ENCODE measurements at places on chromosomes 11 and 22.

DNA sequence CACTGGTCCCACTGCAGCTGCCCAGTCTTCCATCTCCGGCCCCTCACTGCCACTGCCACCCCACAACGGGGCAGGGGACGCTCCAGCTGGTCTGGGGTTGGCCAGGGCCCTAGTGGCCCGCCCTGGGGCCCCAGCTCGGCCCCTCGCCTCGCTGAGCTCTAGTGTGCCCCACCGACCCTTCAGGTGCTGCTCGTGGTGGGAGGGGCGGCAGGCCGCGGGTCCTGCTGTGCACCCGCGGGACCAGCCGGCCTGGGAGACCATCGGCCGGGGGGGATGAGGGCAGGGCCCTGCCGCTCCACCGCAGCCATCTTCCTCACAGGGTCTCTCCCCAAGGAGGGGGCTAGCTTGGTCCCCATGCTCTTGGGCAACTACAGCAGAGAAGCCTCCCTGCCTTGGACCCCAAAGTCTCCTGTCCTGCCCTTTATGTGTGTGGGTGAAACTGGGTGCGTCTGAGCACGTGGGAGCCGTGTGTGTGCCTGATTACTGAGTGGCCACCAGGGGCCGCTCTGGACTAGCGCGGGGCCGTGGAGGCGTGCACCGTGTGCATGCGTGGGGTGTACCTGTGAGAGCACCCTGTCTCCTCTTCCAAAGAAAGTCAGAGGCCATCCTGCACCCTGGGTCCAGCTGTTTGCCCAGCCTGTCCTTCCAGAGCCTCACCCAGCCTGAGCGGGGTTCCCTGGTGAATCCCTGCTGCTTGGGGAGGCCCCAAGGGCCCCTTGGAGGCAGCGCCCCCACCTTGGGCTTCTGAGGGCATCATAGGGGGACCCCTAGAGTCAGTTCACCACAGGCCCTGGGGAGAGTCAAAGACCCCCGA is 6.0 kb upstream of the ACR start:
- DNase-seq, result peak; percentile 66

DNA sequence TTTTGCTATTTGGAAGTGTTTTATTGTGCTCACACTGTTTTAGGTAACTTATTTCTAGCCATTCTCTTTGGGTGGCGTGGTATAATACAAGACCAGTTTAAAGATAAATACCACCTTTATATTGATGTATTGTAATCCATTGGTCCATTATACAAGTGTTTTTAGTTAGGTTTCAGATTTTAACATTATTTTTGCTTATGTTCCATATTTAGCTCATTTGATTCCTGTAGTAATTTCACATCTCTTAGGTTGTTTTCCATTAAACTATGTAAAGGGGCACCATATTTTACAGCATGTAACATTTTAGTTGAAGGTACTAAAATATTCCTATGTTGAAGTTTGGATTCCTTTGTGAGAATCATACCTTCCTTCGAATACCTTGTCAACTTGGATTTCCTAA is 20.1 kb downstream of the EED start:
- no peak for DNase-seq

GRCh38 chr22:42608823-42609361 is 5.8 kb downstream of the POLDIP3 start:
- peak; percentile 77 for DNase-seq

DNA sequence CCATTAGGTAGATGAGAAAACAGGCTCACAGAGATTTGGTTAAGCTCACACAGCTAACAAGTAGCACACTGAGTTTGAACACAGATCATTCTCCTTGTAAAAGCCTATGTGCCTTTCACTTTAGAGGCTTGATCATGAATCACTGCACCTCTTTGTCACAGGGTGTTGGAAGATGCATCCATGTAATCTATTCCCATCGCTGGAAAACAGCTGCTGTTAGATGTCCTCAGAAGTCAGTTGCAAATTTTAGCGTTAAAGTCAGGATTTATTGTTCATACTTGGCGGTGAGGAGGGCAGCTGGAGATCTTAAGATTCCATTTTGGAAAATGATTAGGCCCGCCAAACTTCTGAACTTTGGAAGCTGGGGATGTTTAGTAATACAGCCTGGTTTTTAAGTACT is 2.6 kb downstream of the CNTF start:
- DNase-seq, result peak; percentile 22

- no peak for DNase-seq
Observed at GRCh38 chr11:19966927-19967326, 193.3 kb downstream of the DBX1 start.

DNA sequence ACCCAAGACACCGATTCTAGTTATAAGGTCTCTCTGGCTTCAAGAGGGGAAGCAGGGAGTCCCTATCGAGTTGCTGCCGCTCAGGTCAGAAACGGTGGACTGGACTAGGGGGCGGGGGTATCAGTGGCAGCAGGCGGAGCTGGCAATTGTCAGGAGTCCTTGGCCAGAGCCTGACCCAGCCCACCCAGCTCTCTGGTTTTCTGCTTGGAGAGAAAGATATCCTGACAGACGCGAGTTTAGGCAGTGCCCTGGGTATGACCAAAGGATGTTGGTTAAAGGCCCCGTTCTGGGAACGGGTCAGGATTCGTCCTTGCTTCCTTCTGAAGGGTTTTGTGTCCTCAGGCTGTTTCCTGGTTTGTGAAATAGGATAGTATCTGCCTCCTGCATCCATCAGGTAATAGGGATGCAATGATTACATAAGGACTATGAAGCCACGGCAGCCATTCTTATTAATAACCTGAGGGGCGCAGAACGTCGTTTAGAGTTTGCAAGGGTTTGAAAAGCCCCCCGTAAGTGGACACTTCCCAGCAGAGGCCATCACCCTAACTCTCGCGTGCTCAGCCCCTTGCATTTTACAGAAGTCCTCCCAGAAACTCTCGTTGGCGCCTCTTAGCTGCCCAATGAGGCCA is 700 bp upstream of the DEPDC5 start:
- peak; percentile 64 for DNase-seq

DNA sequence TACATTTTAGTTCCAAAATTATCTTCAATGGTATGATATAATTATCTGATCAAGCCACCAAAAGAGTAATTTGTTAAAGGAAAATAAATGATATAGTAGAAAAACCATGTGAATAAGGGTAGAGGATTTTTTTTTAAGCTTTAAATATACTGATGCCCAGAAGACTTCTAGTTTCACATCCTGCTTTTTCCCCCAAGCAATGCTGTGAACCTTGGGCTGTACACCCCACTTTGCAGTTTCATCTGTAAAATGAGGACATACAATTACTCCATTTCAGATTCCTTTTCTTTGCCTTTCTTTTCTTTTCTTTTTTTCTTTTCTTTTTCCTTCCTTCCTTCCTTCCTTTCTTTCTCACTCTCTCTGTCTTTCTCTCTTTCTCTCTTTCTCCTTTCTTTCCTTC is 1125.4 kb downstream of the DLG2 start:
- no peak for DNase-seq

- DNase-seq, result peak; percentile 78
Observed at GRCh38 chr11:56624661-56625110, 10.0 kb upstream of the OR5M1 start.

DNA sequence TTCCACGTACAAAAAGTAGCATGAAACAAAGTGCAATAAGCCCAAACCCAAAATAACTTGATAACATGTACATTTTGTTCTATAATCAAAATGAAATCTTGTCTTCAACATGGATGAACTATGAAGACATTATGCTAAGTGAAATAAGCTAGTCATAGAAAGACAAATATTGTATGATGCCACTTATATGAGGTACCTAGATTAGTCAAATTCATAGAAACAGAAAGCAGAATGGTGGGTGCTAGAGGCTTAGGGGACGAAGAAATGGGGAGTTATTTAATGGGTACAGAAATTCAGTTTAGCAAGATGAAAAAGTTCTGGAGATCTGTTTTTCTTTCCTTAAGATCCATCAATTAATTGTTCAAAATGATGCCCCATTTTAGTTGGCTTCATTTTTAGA is 7.5 kb downstream of the PGM2L1 start:
- DNase-seq, result no peak

DNA sequence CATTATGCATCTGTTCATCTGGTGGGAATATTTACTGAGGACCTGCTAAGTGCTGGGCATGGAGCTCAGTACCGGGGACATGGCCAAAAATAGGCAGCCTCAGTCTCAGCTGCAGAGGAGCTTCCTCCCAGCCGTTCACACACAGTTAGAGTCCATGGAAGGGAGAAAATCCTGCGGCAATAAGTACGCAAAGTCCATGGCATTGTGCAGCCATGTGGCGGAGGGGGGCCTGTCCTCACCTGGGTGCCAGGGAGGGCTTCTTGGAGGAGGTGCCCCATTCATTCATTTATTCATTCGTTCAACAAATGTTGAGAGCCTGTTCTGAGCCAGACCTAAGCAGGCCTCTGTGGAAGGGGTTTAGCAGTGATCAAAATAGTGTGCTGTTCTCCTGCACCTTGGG is 59.3 kb upstream of the ANO1 start:
- no peak for DNase-seq

GRCh38 chr22:39248254-39248653 is 3.5 kb upstream of the PDGFB start:
- DNase-seq, result no peak

- DNase-seq, result no peak
Observed at GRCh38 chr22:49264696-49265095, 563.0 kb downstream of the BRD1 start.

DNA sequence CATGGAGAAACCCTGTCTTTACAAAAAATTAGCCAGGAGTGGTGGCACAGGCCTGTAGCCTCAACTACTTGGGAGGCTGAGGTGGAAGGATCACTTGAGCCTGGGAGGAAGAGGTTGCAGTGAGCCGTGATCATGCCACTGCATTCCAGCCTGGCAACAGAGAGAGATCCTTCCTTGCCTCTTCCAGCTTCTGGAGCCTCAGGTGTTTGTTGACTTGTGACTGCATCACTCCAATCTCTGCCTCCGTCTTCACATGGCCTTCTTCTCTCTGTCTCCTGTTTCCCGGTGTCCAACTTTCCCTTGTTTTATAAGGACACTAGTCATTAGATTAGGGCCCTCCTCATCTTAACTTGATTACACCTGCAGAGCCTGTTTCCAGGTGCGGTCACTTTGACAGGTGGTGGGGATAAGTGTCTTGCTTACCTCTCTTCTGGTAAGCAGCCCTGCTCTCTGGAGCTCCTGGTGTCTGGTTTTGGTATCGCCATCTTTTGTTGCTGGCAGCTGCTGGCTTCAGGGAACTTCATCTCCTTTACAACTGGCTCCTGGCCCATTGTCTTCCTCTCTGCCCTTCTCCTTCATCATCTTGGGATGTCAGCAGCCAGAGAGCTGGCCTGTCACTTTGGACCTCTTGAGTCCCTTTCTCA is 8.2 kb upstream of the USP2 start:
- DNase-seq, result peak; percentile 45

DNA sequence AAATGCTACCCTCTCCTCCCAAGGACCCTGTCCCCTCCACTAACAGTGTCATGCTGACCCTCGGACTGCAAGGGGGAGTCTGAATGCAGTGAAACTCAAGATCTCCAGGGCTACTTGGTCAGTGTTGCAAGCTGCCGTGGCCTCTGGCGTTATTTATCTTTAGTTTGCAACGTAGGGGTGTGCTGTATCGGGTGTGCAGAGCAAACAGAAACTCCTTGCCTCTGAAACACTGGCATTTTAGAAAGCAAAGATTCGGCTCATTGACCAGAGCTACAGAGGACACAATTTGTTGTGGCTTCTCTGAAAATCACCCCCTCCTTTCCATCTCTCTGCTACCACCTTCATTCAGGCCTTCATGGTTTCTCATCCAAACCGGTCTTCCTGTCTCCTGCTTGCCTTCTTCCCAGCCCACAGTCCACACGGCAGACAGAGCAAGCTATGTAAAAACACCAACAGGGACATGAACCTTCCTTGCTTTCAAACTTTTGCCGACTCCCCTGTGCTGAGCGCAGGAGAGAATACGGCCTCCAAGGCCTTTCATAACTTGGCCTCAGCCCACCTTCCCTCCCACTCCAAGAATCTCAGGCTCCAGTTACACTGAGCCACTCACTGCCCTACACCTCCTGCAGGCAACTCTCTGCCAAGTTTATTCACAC is 14.9 kb downstream of the FZD4 start:
- DNase-seq, result no peak

DNA sequence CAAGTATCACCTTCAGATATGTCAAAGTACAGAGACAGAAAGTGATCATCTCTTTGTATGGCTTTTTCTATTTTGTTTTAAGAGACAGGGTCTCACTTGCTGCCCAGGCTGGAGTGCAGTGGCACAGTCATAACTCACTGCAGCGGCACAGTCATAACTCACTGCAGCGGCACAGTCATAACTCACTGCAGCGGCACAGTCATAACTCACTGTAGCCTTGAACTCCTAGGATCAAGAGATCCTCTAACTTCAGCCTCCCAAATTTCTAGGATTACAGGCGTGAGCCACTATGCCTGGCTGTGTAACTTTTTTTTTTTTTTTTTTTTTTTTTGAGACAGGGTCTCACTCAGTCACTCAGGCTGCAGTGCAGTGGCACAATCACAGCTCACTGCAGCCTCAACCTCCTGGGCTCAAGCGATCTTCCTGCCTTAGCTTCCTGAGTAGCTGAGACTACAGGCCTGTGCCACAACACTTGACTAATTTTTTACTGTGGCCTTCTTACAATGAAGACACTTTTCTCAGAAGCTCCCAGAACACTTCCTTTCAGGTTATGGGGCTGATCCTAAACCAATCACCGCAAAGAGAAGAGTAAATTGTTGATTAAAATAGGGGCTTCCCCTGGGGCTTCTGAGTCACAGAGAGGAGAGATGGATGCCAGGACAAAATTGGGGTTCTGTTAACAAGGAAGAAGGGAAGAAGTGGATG is 9.0 kb upstream of the HIKESHI start:
- DNase-seq, result no peak

DNA sequence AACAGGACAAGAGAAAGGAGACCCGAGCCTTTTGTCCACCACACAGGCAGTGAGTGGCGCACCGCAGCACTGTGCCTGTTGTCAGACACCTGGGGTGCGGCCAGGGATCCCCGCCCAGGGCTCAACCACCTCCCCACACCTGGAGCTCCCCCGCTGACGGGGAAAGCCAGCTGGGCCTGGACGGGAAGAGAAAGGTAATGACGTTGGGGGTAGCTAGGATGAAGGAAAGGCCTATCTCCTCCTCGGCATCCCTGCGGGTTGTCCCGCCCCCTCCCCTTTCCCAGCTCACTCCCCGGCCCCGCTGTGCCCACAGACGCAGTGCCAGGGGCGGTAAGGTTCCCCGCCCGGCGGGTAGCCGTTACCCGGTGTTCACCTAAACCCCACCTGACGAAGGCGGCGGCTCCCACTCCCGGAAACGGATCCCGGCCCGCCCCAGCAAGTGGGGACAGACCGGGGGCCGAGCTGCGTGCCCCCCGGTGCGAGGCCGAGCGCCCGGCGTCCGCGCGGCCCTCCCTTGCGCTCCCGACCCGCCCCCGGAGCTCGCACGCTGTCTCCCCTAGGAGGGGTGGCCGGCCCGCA is 495 bp downstream of the HYOU1 start:
- peak; percentile 64 for DNase-seq

DNA sequence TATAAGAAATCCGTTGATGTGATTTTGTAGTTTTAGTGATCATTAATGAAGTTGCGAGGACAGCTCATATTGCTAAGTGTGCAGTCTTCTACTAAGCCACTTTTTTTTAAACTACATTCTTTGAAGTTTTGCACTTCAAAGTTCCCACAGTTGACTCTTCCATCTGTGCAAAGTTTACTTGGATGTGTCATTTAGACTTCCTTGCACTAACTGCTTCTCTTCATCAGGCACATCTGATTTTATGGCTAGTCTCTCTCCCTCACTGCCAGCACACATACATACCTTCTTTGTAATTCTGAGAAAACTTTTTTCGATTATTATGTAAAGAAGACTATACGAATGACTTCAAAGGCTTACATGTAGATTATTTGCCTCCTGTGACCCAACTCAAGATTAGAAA is 250.0 kb downstream of the DYNC2H1 start:
- DNase-seq, result no peak
